ENCODE measurements at places on chromosomes 11 and 22.

DNA sequence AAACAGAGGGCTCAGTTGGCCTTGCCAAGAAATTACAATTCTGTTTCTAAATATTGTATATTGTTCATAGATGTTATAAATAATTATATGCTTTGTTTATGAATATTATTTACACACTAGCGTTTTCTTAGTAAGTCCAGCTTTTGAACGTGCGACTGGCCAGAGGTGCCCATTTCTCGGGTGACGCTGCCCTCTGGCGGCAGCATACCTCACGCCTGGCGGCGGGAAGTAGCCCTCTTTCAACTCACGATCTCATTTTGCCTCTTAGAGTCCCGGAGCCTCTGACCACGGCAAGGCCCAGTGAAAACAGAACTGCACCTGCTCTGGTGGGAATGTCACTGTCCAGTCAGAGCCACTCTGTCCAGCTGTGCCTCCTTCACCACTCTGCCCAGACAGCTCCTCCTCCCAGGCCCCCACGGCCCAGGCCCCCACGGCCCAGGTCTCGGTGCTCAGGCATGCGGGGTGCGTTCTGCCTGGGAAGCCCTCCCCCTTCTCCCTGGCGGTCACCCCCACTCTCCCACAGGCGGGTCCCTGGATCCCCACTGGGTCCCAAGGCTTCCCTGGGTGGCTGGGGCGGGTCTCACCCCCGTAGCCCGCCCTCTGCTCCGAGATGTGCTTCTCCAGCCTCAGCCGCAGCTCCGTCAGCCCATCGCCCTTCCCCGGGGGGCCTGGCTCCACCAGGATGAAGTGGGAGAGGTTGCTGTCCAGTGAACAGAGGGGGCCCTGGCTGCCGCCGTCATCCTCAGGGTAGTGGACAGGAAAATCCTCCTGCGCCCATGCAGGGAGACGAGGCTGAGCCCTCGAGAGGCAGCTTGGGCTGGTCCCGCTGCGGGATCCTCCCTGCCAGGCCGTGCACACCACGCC, 19.3 kb downstream of the TSSC4 start:
- peak; percentile 82 for DNase-seq

- DNase-seq, result no peak
These were observed 17.0 kb upstream of the PSMA1 start for GRCh38 chr11:14537134-14537599.

DNA sequence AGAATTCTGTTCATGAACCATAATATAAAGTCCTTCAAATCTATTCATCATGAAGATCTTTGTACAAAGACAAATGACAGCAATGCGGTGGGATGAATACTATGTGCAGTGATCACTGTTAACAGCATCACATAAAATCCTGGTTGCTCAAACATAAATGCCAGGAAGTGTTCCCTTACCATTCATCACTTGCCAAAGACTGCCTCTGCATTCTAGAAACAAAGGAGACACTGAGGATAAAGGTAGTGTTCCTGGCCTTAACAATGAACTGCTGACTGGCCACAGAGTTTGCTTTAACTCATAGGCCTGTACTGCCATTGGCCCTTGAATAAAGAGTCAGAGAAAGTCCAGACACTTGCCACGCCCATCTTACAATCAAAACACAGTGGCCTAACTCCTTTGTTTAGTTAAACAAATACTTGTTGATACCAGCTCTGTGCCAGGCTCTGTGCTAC, 29.5 kb downstream of the C2CD3 start:
- DNase-seq, result no peak

- DNase-seq, result no peak
These were observed 25.4 kb downstream of the KCNJ4 start for GRCh38 chr22:38429499-38430068.

GRCh38 chr11:58731819-58732218, at the start of gene GLYAT:
Gene GLYAT, minus strand, starts transcription at chr11:58731943. Its CDS starts 7,447 bp downstream, at chr11:58724496.
- no peak for DNase-seq

- DNase-seq, result no peak
These were observed 31.6 kb downstream of the C11orf91 start for GRCh38 chr11:33668951-33669596.

- DNase-seq, result no peak
These were observed 10.5 kb upstream of the FLRT1 start for GRCh38 chr11:64025205-64025604.

- DNase-seq, result no peak
These were observed 17.6 kb upstream of the PRSS23 start for GRCh38 chr11:86782742-86783141.

GRCh38 chr11:59545179-59546020, 34.1 kb downstream of the OR4D9 start:
- no peak for DNase-seq

- no peak for DNase-seq
These were observed 37.8 kb downstream of the GGTLC2 start for GRCh38 chr22:22682196-22682595.

GRCh38 chr11:38252620-38253019, 1654.6 kb upstream of the RAG2 start:
- DNase-seq, result no peak

- DNase-seq, result no peak
These were observed 33.8 kb upstream of the CD82 start for GRCh38 chr11:44531636-44532035.

GRCh38 chr11:123408619-123409455, 21.2 kb upstream of the GRAMD1B start:
- DNase-seq, result no peak

DNA sequence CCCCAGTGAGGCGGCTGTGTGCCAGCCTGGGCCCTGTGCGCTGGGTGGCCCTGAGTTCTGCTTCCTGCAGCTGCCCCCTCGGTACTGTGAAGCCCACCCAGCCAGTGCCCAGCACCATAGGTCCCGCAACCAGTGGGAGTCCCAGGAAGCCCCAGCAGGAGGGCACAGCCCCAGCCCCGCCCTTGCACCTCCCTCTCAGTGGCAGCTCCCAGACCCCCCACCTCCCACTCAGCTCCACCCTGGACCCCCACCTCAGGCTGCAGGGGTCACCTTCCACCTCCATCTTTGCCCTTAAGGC, 30.9 kb downstream of the MOB2 start:
- DNase-seq, result no peak

GRCh38 chr22:40107851-40108378, 69.8 kb upstream of the TNRC6B start:
- DNase-seq, result peak; percentile 22

GRCh38 chr22:37176464-37177061, 11.5 kb downstream of the C1QTNF6 start:
- DNase-seq, result peak; percentile 70

- no peak for DNase-seq
These were observed at the start of gene APOL6 for GRCh38 chr22:35648066-35649025. Gene APOL6, plus strand, starts transcription at chr22:35648446. Its CDS starts 7,980 bp downstream, at chr22:35656426.

- DNase-seq, result peak; percentile 39
These were observed at the start of gene BTBD18 for GRCh38 chr11:57751676-57752253. Gene BTBD18, minus strand, starts transcription at chr11:57751819. Its CDS starts 631 bp downstream, at chr11:57751188.

GRCh38 chr22:25281675-25282345, 62.4 kb downstream of the CRYBB2 start:
- no peak for DNase-seq

DNA sequence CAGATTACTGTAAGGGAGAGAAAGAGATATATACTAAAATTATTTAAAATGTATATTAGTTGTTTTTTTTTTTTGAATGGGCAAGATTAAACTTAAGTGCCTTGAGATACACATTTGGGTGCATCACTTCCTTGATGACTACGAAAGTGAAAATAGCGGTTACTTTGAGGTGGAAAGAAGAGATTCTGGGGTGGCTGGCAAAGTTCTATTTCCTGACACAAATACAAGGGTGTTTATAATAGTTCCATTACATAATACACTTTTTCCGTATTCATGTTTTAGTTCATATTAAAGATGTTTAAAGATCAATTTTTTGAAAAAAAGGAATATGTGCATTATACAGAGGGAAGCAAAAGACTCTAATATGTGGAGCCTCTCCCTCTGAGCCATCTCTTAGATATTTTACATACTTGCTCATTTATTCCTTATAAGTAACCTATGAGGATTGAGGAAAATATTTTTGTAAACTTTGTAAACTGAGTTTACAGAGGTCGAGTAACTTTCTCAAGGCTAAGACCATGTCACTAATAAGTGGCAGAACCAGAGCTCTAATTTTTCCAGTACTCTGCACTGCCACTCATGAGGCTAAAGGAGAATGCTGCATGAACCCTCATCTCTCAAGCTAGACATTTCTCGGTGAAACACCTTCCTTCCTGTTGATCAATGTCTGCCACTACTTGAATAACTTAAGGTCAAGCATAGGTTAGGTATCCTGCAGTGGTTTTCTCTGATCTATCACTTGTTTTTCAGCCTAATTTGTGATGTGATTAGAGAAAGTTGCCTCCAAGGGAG, 58.6 kb downstream of the DDIAS start:
- DNase-seq, result no peak

DNA sequence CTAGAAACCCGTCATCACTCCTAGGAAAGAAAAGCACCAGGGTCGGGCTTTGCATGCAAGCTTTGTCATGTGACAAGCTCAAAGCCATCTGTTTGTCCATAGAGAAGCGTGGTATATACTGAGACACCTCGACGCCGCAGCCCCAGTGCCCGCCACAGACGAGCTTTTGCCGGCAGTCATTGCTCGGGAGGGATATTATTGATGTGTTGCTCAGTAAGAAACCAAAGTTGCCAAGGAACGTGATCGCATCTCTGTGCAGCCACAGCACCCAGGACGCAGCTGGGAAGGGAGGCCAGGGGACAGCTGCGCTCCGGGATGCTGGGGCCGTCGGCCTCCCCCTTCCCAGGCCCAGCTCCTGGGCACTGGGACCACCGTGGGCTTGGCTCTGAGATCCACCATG, 89.5 kb upstream of the KCNQ1OT1 start:
- peak; percentile 8 for DNase-seq

DNA sequence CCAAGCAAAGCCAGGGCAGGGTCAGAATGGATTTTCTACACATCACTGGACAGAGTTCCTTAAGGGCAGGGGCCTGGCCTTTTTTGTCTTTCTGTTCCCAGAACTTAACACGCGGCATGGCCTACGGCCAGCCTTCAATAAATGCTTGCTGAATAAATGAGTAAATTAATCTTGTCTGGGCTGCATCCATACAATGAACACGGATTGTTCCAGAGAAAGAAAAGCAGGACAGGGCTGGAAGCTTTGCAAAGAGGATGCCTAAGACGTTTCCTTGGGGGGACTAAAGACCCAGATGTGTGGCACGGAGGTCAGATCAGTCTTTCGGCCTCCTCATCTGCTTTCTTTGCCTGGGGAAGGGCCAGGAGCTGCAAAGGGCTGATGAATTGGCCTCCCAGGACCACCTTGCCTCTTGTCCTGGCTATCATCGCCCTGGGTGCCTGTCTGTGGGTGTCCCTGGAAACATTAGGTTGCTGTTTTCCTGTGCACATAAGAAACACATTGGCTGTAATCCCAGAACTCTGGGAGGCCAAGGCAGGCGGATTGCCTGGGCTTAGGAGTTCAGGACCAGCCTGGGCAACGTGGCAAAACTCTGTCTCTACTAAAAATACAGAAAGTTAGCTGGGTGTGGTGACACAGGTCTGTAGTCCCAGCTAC, 20.8 kb upstream of the RFPL3 start:
- no peak for DNase-seq

- peak; percentile 72 for DNase-seq
These were observed at the start of gene TIRAP for GRCh38 chr11:126282736-126283591. Gene TIRAP, plus strand, starts transcription at chr11:126283093. Its CDS starts 7,802 bp downstream, at chr11:126290895.

- no peak for DNase-seq
These were observed 3.1 kb upstream of the TMA7B start for GRCh38 chr22:39956932-39957664.

- DNase-seq, result no peak
These were observed 801.7 kb downstream of the BRD1 start for GRCh38 chr22:49025791-49026493.

DNA sequence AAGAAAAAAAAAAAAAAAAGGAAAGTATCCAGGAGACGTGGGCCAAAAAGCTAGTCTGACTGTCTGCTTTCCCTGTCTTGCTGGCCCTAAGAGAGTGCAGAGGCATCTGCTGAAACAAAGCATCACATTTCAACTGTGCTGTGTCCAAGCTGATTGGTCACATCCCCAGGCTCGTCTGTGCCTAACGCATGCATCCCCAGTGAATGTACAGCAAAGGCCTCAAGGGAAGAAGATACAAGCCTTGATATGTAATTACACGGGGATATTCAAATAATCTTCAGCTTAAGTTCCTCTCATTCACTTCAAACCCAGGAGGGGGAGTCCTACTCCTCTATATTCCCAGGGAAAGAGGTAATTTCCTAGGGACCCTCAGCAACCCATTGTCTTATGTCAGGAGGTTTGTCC, 5.4 kb upstream of the SORL1 start:
- DNase-seq, result no peak

- no peak for DNase-seq
These were observed 8.5 kb upstream of the NECTIN1 start for GRCh38 chr11:119737366-119738058.

GRCh38 chr11:43267856-43268580, 43.8 kb upstream of the API5 start:
- DNase-seq, result peak; percentile 65

DNA sequence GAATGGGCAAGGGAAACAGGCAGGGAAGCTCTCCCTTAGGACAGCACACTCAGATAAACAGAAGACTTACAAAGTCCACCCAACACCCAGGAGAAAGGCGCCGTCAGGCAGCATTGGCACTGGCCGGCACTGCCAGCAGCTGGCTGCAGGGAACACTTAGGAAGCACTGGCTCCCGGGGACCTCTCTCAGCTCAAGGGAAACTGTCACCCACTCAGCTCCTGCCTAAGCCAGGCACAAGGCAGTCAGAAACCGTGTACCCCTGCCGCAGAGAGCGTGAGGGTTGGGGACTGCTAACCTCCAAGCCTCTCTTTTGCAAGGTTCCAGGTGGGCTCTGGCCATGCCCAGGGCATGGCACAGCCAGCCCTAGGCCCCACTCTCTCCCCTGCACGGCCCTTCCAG, 64.7 kb downstream of the DGCR2 start:
- DNase-seq, result no peak

GRCh38 chr11:128872094-128872493, 5.0 kb upstream of the KCNJ1 start:
- DNase-seq, result no peak

DNA sequence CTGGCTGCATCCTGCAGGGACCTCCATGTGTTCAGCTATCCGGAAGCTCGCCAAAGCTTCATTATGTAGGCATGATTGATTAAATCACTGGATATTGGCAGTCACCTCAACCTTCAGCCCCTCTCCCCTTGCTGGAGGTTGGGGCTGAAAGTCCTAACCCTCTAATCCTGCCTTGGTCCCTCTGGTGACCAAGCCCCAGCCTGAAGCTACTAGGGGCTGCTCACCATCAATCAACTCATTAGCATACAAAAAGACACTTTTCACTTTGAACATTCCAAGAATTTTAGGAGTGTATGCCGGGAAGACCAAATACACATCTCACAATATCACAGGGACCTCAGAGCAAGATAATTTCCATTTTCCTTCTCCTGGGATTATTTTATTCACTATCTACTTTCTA, 38.8 kb upstream of the TPBGL start:
- DNase-seq, result no peak

GRCh38 chr11:2558861-2559526, 114.2 kb downstream of the KCNQ1 start:
- peak; percentile 18 for DNase-seq

DNA sequence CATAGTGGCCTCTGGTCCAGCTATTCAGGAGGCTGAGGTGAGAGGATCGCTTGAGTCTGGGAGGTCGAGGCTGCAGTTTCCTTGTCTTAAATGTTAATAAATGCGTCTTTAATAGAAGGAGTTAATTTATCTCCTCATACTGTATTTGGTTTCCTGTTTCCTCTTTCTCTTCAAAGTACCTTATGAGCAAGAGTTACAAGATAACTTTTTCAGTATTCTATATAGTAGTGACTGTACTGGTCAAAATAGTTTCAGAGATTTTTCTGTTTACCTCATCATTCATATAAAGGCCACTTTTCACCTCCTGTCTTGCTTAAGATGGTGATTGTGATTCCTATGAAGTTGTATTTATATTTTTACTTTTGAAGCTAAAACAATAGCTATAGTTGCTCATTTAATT, 50.9 kb downstream of the MCAM start:
- no peak for DNase-seq

Measured in left cardiac atrium (tissue), 4 donors.